Peyer's patch (tissue), 4 donors: ENCODE measurements at places on chromosomes 2 and 18.

GRCh38 chr2:191056228-191056627 lies 42.3 kb upstream of the STAT1 start:
- DNase-seq = no peak

GRCh38 chr2:70646420-70646818 lies 92.8 kb upstream of the TGFA start:
- DNase-seq = no peak

- no peak for DNase-seq
Measured at GRCh38 chr18:48946329-48946835, 4.4 kb downstream of the SMAD7 start.

- no peak for DNase-seq
Measured at GRCh38 chr2:205814039-205814364, 131.7 kb downstream of the NRP2 start.

DNA sequence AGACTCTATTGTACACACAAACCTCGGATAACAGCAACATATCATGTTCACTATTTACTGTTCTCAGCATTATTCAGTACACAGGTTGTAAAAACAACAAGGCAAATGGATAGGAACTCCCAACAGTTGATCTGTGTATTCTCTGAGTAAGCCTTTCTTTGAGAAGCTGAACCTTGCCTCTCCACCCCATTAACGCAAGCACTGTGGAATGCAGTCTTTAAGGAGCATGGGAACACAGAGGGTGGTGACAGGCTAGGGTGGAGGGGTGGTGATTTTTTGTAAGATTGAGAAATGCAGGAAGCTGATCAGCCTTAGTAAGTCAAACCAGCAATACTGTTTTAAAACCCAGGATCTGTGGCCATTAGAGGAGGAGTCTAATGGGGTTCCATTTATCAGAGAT lies 19.6 kb upstream of the SERPINB11 start:
- DNase-seq = no peak

- DNase-seq = no peak
Measured at GRCh38 chr2:53861824-53862223, 2.1 kb upstream of the GPR75 start.

GRCh38 chr2:212921061-212921460 lies 230.4 kb downstream of the IKZF2 start:
- DNase-seq = no peak

GRCh38 chr2:203135105-203135504 lies 103.7 kb upstream of the CYP20A1 start:
- DNase-seq = no peak

GRCh38 chr2:80968450-80968849 lies 663.9 kb upstream of the LRRTM1 start:
- DNase-seq = no peak
